CD4-positive, alpha-beta memory T cell (primary cell): ENCODE measurements at places on chromosomes 13 and 19.

- no peak for DNase-seq
Observed at GRCh38 chr19:51194527-51195315, 30.2 kb upstream of the CD33 start.

- DNase-seq, result no peak
Observed at GRCh38 chr13:31631746-31632145, 107.6 kb upstream of the RXFP2 start.

DNA sequence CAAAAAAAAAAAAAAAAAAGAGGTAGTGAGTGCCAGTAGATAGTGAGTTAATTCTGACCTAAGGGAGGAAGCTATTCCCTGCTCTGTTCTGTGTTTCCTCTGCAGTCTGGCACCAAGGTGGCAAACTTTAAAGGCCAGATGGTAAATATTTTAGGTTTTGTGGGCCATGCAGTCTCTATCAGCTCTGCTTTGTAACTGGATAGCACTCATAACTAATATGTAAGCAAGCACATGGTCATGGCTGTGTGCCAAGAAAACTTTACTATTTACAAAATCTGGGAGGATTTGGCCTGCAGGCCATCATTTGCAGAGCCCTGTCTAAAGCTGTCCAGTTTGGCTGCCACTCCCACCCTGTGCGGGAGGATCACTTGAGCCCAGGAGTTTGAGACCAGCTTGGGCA, 4.3 kb downstream of the PIN1 start:
- no peak for DNase-seq

GRCh38 chr19:48194844-48195830, 24.7 kb downstream of the ZSWIM9 start:
- no peak for DNase-seq

GRCh38 chr19:35908973-35909683, 1.0 kb upstream of the TYROBP start:
- DNase-seq, result no peak

DNA sequence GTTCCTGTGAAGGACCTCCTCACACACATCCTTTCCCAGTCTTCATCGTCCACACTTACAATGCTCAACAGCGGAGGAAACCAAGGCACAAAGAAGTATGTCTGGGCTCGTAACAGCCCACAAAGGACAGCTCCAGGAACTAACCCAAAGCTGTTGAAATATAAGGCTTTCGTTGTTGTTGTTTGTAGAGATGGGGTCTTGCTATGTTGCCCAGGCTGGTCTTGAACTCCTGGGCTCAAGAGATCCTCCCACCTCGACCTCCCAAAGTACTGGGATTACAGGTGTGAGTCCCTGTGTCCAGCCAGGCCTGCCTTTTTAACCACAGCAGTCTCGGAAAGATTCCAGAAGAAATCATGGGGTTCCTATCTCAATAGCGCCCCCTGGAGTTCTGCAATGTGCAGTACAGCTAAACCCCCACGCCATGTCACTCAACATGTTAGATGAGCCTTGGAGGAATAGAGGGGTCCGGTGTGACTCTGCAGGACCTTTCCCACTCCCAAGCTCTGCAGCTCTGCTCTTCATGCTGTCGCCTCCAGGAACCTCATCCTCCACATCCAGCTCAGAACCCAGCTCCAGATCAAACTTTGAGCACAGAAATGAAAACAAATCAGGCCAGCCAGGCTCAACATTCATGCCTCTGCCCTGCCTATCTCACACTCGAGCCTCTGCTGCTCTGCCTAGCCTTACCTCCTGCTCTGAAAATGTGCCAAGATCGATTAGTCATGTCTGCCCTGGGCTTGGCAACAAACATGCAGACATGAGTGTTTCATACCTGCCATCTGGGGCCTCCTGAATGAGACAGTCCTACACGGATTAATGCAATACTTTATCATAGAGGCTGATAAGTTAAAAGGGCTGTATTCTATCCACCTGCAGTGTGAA, 7.5 kb downstream of the PLA2G4C start:
- peak; percentile 31 for DNase-seq

- peak; percentile 45 for DNase-seq
Observed at GRCh38 chr19:47110521-47111005, 3.0 kb downstream of the ZC3H4 start.

DNA sequence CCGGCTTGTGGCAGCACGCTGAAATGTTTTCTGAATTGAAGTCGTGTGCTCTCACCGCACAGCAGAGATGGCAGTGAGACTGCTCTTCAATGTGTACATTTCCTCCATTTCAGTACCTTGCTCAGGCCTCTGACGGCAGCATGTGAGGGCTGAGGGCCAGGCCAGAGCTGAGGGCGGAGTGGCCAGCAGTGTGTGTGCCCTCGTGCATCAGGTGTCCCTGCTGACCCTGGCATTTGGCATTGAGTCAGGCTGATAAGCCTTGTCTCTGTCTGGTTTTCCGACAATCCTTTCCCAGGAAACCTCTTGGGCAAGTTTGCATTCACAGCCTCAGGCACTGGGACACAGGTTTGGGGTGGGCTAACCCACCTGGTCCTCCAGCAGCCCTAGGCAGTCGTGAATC, 62.3 kb downstream of the EFNB2 start:
- no peak for DNase-seq

DNA sequence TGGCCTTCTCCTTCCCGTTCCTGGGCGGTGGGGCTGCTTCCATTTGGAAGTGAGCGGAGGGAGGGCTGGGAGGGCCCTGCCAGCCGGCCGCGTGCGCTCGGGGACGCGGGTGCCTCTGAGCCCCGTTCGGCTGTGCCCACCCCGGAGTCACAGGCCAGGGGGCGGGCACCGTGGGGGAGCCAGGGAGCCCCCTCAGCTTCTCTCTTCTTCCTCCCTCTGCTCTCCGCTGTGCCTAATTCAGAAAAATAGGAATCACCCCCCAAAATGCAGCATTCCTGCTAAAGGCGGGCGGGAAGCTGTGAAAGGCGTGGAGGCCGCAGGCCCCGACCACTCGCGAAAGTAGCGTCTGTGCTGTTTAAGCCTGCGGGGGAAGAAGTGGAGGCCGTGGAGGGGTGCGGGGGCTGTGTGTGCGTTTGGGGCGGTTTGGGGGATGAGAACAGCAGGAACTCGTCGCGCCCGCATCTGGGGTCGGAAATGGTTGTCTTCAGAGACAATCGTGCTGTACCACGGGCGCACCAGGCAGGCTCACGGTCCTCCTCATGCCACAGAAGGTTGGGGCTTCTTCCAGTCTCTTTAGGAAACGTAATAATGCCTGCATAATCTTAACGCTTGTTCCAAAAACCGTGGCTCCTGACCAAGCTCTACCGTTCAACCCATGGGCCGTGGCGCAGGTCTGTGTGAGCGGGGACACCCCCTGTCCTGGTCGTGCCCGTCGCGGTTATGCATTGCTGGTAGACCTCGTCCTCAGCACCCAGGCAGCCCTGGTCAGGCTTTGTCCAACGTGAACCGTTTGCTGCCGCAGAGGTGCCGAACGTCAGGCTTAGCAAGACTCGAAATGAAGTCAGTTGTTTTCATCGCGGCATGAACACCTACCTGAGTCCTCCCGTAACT, 110.4 kb upstream of the SOX1 start:
- no peak for DNase-seq

- no peak for DNase-seq
Observed at GRCh38 chr19:35125749-35126623, 8.9 kb downstream of the LGI4 start.

DNA sequence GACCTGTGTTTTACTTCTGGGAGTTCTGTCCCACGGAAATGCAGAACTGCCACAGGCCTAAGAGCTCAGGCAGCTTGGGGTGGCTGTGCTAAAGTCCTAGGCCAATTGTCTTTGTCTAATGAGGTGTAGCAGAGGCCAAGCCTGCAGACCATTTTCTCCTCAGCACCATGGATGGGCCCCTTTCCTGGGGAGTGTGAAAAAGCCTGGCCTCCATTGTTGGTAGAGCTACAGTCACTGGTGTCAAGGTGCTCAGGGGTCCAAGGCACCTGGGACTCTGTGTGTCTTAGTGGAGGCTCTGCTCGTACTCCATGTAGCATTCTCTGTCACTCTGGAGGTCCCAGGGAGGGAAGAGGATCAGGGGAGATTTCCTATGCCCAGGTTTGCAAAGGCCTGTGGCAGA, 329.6 kb downstream of the SLITRK5 start:
- no peak for DNase-seq

- no peak for DNase-seq
Observed at GRCh38 chr13:97030705-97031452, 36.6 kb upstream of the OXGR1 start.

DNA sequence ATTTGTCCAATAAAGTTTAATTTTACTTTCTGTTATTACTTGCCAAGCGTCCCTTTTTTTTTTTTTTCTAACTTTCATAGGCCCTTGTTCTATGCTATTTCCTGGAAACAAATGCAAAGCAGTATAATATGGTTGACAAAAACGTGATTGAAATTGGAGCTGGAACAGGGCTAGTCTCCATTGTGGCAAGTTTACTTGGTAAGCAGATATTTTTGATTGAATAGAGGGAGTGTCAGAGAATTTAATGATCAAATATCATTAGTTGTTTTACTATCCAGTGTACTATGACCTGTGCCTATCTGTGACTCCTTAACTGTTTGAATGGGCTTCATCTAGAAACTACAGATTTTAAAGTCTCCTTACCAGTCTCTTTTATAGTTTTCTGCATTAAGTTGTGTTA, 46.7 kb downstream of the ERCC5 start:
- no peak for DNase-seq

GRCh38 chr19:40208602-40209001, 9.6 kb downstream of the TTC9B start:
- no peak for DNase-seq

DNA sequence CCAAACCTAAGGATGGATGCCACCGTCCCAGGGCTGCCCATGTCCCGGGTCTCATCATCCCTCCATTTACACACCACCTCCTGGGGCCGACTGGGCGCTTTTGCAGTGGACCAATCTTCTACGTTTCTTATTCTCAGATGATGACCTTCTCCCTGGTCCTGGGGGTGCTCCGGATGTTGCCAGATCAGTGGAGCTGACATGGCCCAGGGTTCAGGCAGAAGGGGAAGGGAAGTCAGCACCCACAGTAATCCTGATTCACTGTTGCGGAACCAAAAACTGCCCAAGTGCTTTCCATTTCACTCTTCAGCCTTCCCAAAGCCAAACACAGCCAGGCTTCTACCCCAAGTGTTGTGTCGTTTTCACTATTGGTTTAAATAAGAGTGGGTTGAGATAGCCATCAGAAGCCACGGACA, 29.8 kb downstream of the RAB20 start:
- no peak for DNase-seq

- no peak for DNase-seq
Observed at GRCh38 chr13:54980651-54981050, 1952.0 kb downstream of the OLFM4 start.

GRCh38 chr19:41802770-41803169, 6.4 kb downstream of the CEACAM3 start:
- DNase-seq, result no peak

GRCh38 chr13:100666124-100666523, 8.5 kb downstream of the TMTC4 start:
- no peak for DNase-seq

DNA sequence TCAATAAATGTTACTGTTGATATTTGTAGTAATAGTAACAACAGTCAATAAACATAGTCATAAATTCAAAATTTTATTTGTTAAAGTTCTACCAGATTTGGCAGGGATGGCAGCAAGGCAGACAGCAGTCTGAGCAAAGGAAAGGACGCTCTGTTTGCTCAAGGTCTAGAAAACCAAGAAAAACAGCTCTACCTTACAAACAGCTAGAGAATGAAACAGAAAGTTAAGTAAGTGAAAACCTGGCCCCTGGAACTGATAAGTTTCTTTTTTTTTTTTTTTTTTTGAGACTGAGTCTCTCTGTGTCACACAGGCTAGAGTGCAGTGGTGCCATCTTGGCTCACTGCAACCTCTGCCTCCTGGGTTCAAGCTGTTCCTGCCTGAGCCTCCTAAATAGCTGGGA, 27.9 kb downstream of the ENOX1 start:
- no peak for DNase-seq

- peak; percentile 76 for DNase-seq
Observed at GRCh38 chr19:1408300-1409203, 1.2 kb downstream of the DAZAP1 start.

DNA sequence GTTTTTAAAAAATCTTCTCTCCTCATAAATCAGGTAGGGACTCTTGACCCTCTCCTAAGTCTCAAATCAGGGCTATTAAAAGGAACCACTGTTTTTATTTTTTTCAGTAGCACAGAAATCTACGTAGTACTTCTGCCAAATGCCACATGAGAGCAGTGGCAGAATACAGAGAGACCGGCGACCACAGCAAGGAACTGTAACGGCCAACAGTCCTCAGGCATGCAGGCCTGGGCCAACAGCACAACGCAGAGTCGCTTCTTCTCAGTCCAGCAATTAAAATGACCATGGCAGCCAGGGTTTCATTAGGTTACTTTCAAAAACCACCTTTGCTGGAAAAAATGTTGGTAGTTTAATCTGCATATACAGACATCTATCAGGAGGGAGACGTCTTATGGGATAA, 34.2 kb downstream of the ANKRD10 start:
- no peak for DNase-seq

DNA sequence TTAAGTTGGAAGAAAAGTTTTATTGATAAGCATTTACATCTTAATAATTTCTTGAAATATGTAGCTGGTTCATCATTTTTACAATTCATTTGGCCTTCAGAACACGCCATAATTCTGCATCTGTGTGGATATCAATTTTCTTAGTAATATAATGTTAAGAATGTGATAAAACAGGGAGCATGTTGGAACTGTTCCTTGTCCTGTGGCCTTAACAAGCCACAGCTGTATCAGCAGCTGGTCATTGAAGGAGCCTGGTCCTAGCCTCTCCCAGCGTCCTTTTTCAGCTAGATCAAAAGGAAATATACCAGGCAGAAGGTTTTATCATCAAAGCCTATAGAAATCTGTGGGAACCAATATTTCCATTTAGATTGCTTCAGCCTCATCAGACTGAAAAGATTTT, 421.8 kb downstream of the SPRY2 start:
- no peak for DNase-seq

- DNase-seq, result no peak
Observed at GRCh38 chr13:113062691-113063090, 42.9 kb upstream of the F7 start.

- DNase-seq, result no peak
Observed at GRCh38 chr13:41344358-41344757, 33.3 kb downstream of the NAA16 start.
